ENCODE measurements at places on chromosomes 6 and 20. TPM values are rescaled to one million over a fixed set of nuclear protein-coding genes. Genes with fewer than 3 reads are reported as not detected.
A peak's percentile ranks its signal among the peaks of the same experiment; 100 is the strongest.

NT5E gene
- 4.1 TPM for polyA plus RNA-seq

DNA sequence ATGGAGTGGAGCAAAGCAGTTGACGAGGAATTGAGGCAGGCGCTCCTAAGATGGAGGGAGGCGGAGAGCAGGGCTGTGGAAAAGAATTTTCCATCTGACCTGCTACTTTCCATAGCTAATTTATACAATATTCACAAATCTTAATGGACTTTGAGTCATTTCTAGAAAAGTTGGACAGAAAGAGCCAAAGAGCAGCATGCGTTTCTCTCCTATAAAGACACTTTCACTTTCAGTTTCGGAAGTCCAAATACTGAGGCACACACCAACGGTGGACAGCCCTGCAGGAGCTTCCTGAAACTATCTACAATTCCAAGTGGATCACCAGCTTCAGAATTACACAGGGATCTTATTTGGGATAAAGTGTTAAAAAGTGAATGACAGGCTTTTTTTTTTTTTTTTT lies 43.5 kb downstream of the PANK2 start:
- DNase-seq, result no peak

GRCh38 chr6:125445054-125445453 lies 143.3 kb upstream of the HDDC2 start:
- DNase-seq, result no peak

DNA sequence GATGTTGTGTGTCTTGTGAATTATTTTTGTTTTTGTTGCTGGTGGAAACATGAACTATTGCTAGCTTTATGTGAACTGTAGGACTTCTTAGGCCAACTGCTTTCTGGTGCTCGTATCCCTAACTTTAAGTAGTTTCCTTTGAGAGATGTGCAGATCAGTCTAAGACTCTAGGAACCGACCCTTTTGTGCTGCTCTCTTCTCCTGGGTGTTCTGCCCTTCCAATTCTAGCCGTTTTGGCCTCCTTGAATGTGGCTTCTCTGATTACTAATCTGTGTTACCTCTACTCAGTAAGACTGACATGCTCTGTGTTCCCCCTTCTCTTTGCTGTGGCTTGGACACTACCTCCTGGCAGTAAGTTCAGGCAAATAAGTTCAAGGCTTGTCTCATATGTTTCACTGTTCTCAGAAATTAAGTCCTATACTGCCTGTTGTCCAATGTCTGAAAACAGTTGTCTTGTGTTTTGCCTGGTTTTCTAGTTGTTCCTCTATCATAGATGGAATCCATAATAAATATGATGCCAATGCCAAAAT lies 58.0 kb downstream of the FOXO3 start:
- no peak for DNase-seq

OOEP gene
- polyA plus RNA-seq, result not detected

DNA sequence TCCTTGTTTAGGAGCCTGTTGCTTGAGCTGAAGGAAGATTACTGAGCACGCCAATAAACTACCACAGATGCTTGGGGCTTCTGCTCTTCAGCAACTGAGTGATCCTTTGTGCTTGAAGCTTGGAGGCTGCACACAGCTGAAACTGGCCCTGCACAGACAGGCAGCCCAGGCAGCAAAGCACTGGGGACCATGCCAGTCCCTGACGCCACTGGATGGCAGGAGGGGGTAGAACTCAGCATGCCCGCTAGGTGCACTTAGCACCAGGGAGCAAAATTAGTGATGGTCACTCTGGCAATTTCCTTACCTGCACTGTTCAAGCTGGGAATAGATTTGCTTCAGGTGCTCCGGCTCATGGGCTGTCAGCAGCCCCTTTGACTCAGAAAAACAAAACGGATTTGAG lies 91.5 kb downstream of the FAM50B start:
- DNase-seq, result peak; percentile 32

CTCFL gene
- not detected for polyA plus RNA-seq

GRCh38 chr6:108902382-108902792 lies 54.2 kb downstream of the ARMC2 start:
- DNase-seq, result no peak

ADGRG6 gene
- 2.1 TPM for polyA plus RNA-seq

- DNase-seq, result no peak
Observed at GRCh38 chr6:28742668-28743270, 181.0 kb downstream of the TRIM27 start.

AVP gene
- polyA plus RNA-seq, result not detected

DNA sequence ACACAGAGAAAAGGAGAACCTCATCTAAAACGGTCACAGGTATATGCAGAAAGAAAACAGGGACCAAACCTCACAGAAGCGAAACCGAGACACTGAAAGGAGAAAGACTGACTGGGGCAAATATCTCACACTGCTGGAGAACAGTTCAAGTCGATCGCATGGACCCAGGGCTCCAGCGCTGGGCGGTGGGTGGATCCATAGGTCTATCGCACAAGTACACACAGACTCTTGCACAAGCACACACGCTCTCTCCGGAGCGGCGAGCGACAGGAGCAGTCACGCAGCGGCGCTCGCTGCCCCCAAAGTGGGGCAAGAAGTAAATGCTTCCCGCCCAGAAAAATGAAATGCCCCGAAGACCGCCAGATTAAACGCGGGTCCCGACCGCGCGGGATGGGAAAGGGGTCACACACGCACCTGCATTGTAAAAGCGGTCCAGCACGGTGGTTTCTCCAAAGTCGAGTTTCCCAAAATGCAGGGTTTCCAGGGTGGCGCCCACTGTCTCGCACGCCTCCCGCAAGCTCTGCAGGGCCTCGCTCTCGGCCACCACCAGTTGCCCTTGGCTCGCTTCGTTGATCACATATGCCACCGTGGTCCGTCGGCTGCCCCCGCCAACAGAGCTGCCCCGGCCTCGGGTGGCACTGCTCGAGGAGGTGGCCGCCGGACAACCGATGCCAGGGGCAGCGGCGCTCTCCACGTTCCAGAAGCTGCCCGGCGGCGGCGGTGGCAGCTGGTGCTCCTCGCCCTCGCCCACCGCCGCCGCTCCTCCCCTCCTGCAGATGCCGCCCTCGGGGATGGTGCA lies 782 bp downstream of the MAP3K5 start:
- DNase-seq, result peak; percentile 84

All from stomach (tissue), 19 donors.